Activated CD4-positive, alpha-beta T cell treated with anti-CD3 and anti-CD28 coated beads, Interleukin-2, amount 10 ng/mL, durations not matched to agents 24 days and 14 days (primary cell): ENCODE measurements at places on chromosomes 7 and 10.

DNA sequence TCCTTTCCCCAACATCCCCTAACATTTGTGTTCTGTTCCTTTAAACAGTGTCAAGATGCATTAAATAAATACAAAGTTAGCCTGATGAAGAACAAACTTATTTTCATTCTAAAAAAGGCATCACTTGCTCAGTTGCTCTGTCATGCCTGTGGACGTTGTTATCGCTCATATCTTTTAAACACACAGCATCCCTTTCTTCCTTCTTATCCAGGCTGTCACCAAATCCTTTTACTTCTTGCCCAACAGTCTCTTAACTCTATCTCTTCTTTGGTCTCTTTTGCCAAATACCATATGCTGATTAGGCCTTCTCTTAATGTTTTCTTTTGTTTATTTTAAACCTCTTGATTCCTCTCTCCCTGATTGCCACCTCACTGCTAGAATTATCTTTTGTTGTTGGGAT lies 43.9 kb downstream of the DKK1 start:
- no peak for DNase-seq

- DNase-seq, result no peak
Measured at GRCh38 chr10:78768041-78768835, 300.5 kb upstream of the ZMIZ1 start.

GRCh38 chr10:95795602-95796001 lies 39.6 kb downstream of the ENTPD1 start:
- no peak for DNase-seq

DNA sequence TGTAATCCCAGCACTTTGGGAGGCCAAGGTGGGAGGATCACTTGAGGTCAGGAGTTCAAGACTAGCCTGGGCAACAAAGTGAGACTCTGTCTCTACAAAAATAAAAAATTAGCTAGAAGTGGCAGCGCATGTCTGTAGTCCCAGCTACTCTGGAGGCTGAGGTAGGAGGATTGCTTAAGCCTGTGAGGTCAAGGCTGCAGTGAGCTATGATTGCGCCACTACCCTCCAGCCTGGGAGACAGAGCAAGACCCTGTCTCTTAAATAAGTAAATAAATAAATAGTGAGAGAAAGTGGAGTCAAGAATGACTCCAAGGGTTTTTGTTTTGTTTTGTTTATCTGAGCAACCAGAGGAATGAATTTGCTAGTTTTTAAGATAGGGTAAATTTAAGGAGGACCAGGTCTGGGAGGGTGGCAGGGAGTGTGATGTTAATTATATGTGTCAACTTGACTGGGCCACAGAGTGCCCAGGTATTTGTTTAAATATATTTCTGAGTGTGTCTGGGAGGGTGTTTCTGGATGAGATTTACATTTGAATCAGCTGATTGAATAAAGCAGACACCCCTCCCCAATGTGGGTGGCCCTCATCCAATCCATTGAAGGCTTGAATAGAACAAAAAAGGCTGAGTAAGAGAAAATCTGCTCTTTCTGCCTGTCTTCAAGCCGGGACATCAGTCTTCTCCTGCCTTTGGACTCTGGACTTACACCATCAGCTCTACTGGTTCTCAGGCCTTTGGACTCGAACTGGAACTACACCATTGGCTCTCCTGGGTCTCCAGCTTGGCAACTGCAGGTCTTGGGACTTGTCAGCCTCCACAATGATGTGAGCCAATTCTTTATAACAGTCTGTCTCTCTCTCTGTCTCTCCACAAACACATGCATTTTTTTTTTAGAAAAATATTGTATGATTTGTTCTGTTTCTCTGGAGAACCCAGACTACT lies 23.5 kb downstream of the IMPDH1 start:
- DNase-seq, result no peak

GRCh38 chr7:95910341-95910740 lies 138.0 kb downstream of the DYNC1I1 start:
- no peak for DNase-seq

DNA sequence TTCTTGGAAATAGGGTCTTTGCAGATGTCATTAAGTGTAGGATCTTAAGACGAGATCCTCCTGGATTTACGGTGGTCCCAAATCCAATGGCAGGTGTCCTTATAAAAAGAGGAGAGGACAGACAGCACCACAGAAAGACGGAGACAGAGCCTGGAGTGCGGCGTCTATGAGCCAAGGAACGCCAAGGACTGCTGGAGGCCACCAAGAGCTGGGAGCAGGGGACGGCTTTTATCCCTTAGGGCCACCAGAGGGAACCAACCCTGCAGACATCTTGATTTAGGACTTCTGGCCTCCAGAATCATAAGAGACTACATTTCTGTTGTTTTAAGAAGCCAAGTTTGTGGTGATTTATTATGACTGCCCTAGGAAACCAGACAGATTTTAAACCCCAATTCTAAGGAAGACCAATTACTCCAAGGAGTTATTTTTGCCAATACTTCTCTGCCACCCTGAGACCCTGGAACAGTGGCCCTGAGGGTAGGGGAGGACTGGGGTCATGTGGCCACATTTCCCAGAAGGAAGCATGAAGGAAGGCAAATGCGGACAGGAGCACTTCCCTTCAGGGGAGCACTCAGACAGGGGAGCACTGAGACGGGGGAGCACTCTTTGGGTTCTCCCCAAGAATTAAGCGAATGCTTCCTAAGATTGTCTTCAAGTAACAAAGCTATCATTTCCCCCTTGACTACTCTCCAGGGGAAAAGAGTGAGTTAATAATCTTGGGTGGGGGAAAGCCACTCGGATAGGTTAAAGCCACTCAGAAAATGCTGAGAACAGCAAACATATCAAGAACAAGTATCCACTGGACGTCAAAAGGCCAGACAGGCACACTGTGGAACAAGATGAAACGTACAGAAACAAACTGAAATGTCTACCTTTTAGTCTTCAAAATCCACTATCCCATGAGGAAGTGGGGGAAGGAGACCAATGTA lies 67.5 kb downstream of the CHST15 start:
- DNase-seq, result no peak

GRCh38 chr10:46534828-46535524 lies 21.5 kb downstream of the GPRIN2 start:
- no peak for DNase-seq

DNA sequence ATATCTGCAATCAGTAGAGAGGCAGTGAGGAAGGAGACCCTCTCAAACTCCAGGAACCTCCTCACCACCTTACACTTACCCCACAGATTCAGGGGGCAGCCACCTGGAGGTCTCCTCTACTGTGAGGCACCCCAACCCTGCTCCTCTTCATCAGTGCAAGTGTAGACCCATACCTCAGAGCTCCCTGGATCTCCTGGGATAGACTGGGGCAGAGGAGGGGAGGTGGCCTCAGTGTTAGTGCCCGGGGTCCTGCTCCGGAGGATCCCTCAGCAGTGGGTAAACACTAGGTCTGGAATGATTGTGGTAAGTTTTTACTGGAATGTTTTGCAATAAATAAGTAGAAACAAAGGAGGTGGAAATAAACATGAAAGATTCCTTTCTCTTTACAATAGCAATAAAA lies 31.1 kb downstream of the ANTXRL start:
- no peak for DNase-seq

GRCh38 chr10:69885379-69886013 lies 83.8 kb downstream of the COL13A1 start:
- no peak for DNase-seq

GRCh38 chr10:115965376-115965775 lies 307.6 kb downstream of the GFRA1 start:
- no peak for DNase-seq

GRCh38 chr7:2821842-2822507 lies 22.1 kb downstream of the GNA12 start:
- DNase-seq, result no peak

DNA sequence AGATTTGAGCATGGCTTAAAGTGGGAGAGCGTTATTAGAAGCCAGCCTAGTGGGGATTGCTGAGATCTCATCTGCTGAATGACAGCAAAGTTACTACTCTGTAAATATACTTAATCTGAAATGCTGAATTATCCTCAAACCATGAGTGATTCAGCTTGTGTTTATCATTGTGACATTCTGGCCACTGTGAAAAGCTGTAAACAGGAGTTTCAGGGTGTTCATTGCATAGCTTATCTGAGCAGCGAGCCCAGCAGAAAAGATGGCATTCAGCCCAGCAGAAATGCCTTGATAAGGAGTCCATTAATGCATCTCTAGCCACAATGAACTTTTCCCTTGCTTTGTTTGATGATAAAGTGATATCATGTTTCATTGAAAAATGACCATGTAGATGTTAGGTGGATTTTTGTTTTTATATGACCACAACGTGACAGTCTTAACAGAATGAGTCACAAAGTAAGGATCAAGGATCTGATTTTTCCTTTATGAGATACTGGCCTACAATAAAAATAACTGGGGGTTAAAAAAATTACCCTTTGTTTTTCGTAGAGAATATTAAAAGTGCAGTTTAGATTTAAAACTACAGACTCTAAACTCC lies 7.8 kb downstream of the TES start:
- DNase-seq, result no peak

GRCh38 chr7:55965805-55966421 lies 1.5 kb downstream of the NIPSNAP2 start:
- DNase-seq, result no peak

DNA sequence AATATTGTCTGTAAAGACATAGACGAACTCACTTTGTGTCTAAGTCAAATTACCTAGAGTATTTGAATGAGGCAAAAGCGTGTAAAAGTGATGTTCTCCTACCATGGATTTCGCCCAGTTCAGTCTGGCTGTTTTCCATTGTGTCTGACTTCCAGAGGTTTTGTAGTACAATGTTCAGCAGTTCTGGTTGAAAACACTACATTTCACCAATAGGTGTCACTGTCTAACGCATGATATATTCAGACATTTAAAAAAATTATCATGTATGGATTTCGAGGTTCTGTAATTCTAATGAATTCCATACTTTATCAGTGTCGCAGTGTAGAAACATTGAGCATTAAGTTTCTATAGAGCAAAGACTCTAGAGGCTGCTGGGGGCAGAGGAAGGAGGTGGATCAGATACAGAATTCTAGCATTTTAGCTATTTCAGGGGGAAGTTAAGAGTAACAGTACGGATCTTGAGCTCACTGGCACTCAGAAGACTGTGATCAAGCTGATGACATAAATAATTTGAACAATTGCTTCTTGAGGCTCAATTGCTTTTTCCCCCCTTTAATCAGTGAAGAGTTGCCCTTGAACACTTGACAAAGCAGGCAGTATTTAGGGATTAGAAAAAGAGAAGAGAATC lies 196.9 kb upstream of the RHOBTB1 start:
- DNase-seq, result peak; percentile 57

DNA sequence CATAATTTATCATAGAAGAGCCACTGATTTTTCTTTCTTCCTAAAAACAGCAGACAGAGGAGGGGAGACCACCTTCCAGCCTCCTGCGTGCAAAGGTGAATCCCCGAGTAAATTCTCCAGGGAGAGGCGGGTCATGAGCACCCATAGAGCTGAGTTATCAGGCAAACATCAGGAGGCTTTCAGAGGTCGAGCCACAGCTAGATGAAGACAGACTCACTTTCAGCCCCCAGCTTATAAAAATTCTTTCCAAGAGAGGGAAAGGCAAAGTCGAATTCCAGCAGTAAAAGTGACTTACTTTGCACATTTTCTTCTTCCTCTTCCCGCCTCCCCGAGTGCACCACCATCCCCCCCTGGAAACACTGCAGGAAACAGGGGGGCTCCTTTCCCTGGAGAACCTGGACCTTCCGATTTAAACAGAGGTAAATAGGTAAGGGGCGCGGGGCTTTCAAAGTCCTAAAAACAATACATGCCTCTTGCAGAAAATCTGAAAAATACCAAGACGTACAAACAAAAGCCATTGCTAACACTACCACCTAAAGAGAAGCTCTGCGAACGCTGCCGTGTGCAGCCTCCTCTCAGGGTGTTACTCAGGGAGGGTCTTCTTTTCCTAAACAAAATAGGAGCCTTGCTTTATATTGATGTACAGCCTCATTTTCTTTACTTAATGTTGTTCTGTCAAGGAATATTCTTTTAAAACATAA lies 163.8 kb downstream of the SVIL start:
- DNase-seq, result no peak

DNA sequence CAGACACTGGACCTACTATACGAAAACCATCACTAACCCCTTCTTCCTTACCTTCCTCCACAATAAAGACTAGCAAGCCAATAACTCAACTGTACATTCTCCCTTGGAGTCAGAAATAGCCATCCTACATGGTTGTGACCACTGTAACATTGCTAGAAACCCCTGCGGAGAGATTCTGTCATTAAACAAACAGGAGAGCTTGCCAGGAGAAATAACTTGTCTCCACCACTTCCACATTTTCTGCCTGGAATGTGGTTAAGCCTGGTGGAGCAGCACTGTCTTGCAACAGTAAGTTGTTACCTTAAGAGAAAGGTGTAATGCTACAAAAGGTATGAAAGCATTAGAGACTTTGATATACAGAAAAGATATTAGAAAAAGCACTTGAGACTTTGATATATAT lies 45.8 kb downstream of the THSD7A start:
- no peak for DNase-seq

DNA sequence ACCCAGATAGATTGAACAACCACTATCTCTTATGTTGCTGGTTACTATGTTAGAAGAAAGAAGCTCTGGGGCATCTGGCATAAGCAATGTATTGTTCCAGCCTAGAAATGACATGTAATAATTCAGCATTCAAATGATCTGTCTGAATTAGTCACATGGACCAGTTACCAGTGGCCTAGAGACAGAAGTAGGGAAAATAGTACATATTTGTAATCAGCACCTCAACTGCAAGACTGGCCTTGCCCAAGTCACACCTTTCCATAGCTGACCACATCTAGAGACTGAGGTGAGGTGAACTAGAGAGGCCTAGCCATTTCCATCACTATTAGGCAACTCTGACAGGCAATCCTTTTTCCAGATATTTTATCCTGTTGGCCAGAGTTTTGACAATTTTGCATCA lies 315.6 kb upstream of the KCND2 start:
- no peak for DNase-seq

DNA sequence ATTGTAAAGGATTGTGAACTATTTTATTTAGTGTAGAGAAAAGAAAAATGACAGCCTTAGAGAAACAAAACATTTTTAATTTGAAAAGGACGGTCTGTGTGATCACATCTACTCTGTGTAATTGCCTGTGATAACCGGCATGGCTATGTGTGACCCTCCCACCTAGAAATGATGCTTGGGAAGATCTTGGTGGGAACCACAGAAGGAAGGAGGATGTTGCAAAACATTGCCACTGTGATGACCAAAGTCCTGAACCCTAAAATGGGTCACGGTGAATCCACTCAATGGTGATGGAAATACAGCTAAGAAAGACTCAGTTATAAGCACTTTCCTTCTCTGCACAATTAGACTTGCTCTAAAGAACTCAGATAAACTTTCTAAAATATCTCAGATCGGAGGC lies 221.3 kb upstream of the FRMD4A start:
- DNase-seq, result no peak

- DNase-seq, result no peak
Measured at GRCh38 chr7:116801092-116801710, 61.2 kb upstream of the CAPZA2 start.

- no peak for DNase-seq
Measured at GRCh38 chr10:21169271-21169670, 272.2 kb upstream of the NEBL start.

- peak; percentile 30 for DNase-seq
Measured at GRCh38 chr7:64868499-64868898, 34.6 kb upstream of the ZNF273 start.

DNA sequence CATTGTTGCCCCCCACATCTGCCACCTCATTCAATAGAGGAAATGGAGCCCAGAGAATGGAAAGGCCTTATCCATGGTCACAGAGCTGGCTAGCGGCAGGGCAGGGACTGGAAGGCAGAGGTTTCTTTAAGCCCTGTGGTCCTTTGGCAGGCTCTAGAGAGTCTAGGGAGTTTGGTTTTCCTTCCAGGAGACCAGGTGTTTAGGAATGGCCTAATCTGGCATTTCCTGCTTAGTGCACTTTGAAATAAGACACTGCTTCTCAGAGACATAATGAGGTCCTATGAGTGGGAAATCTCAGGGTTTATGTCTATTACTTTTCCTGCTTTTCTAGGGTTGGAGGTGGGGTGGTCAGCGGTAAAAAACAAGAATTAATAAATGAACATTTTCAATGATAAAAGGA lies 6.1 kb downstream of the MARVELD1 start:
- no peak for DNase-seq
